HepG2 (cell line): ENCODE measurements at places on chromosomes 4 and X.

GRCh38 chr4:138560448-138560847 is 318.3 kb upstream of the SLC7A11 start:
- no peak for DNase-seq

- DNase-seq: no peak
Measured at GRCh38 chr4:2051086-2051485, 8.0 kb upstream of the NAT8L start.

GRCh38 chr4:134201216-134202161 is at the start of gene PABPC4L:
PABPC4L (minus strand) TSS chr4:134201789; CDS start chr4:134201019, 770 bp downstream.
- DNase-seq: no peak

GRCh38 chr4:175947117-175947722 is 118.4 kb upstream of the WDR17 start:
- DNase-seq: peak; percentile 6

DNA sequence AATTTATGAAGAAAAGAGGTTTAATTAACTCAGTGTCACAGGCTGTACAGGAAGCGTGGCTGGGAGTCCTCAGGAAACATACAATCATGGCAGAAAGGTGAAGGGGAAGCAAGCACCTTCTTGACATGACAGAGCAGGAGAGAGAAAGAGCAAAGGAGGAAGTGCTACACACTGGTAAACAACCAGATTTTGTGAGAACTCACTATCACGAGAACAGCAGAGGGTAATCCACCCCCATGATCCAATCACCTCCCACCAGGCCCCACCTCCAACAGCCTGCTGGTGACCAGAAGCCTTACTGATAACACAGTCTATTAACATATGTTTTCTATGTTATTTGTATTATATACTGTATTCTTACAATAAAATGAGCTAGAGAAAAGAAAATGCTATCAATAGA is 254.8 kb downstream of the PCDH10 start:
- no peak for DNase-seq

GRCh38 chr4:111283066-111283677 is 660.3 kb upstream of the PITX2 start:
- DNase-seq: peak; percentile 39

DNA sequence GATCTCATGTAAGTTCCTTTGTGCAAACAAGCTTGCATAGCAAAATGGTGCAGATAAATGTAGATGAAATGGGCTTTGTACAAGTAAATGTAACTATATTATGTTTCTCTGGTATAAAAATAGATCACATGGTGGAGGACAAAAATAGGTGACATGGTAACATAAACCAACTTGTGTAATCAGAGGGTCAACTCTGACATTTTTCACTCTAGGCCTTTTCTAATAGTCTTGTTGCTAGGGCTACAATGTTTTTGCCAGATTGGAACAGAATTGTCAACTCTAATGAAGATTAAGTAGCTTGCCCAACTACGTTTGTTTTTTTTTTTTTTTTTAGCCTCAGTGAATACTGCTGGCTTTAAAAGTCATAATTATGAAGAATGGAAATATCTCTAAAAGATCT is 11.5 kb downstream of the MAD2L1 start:
- no peak for DNase-seq

- no peak for DNase-seq
Measured at GRCh38 chr4:76302826-76303438, 3.6 kb upstream of the STBD1 start.

DNA sequence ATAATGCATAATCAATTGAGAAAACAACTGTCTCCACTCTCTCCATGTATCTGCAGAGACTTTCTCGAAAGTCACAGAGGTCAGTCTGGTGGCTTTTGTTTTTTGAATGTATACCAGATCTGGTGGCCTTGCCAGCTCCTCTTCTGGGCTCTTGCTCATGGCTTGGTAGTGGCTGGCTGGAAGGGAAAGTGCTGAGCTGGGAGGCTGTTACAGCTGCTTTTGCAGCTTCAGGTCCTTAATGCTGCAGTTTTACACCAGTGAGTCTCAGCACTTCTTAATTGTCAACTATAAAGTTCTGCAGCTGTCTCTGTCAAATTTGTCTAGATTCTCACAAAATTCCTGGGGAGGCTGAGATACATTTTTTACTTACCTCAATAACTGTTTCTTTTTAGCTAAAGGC is 390.0 kb downstream of the GRXCR1 start:
- no peak for DNase-seq

GRCh38 chr4:165766018-165766417 is 107.0 kb upstream of the TLL1 start:
- no peak for DNase-seq

DNA sequence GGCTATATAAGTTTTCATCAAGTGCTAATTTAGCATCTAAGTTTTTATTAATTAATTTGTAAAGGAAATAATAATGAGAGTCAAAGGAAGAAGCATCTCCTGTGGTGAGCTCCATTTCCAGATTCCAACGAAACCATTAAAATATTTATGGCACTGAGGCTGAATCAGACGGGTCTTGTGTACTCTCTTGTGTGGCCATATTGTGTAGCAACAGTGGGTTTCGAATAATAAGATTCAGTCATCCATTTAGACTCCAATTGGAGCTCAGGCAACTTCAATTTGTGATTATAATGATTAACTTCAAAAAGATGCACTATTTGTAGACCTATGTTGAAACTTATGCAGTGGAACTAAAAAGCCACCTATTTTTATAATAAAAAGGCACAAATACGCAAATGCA is 82.4 kb downstream of the SNCA start:
- no peak for DNase-seq

DNA sequence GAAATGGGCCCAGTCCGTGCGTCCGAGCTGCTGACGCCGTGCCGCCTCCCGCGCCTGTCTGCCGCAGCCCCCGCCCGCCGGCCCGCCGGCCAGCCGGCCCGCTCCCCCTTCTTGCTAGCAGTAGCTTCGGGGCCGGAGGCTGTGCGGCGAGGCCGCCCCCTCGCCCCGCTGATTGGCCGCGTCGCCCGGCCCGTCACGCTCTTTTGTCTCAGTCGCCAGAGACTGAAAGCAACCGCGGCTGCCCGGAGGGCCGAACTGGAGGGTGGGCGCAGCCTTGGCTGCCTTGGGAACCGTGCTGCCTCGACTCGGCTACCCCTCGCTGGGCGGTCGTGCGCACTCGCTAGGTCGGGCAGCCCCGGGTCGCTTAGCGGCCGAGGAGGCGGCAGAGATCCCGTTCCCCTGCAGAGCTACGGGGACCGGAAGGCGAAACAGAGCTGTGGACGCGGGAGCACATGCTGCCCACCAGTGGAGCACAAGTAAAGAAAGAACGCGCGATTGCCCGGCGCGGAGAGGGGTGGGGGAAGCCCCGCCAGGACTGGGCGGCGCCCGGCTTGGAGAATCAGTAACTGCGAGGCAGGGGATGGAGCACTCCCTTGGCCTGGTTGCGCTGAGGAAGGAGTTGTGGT is at the start of gene ZCCHC18:
TSS of gene ZCCHC18 (plus strand) at position 198 of the 626 bp plus-strand sequence. CDS start 1,589 bp downstream, outside the sequence.
- DNase-seq: peak; percentile 3

- DNase-seq: no peak
Measured at GRCh38 chrX:114127411-114128025, 456.4 kb upstream of the HTR2C start.

- no peak for DNase-seq
Measured at GRCh38 chrX:17021851-17022604, 75.6 kb downstream of the REPS2 start.

DNA sequence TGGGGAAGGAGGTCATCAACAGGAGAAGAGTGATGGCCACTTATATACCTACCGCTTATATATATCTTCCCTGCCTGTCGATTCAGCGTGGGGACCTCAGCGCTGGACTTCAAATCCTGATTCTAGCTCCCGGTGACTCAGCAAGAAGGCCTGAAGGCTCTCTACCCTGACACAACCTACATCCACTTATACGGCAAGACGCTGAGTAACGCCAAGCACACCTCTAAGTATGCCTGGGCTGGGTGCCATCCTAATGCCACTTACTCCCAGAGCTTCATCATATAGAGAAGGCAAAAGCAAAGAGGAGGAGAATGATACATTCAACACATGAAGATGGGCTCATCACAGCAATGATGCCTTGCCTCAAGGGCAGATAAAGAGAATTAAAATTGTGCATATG is 198.3 kb downstream of the CHIC2 start:
- DNase-seq: no peak

DNA sequence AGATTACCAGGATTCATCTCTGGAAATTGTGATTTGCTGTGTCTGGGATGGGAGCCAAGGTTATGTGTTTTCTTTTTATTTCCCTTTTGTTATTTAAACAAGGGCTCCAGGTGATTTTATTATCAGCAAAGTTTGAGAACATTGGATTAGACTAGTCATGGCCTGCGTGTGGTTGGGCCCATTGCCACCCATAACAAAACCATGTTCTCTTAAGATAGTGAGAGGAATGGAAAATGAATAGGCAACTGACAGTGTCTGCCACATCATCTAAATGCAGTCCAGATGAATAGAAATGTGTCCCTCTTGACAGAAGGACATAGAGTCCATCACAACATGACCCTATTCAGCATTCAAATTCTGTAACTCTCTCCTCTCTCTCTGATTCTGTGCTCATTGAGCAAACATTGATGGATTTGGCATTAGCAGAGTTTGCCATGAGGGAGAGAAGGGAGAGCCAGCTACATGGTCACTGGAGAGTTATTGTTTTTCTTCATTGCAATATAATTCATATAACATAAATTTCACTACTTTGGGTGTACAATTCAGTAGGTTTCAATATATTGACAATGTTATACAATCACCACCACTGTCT is 11.7 kb downstream of the XK start:
- DNase-seq: no peak

DNA sequence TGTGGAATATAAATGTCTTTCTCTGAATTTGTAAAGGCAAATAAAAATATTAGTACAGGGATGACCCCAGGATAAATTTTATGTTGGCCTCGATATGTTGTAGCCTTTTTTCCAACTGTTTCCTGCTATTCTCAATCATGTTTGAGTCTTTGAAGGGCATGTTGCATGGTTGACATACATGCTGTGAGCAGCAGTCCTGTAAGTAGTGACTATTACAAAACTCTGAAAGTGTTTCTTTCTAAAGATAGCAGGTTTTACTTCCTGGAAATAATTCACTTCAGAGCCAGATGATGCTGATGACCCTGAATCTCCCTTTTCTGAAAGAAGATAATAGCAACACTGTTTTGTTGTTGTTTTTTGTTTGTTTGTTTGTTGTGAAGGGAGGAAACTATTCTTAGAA is 393.0 kb upstream of the GNPDA2 start:
- no peak for DNase-seq

GRCh38 chrX:132365490-132365889 is 123.3 kb downstream of the MBNL3 start:
- DNase-seq: no peak

- DNase-seq: no peak
Measured at GRCh38 chrX:154436374-154436982, 476 bp upstream of the GDI1 start.

GRCh38 chrX:24335871-24336270 is 22.0 kb upstream of the SUPT20HL2 start:
- DNase-seq: no peak

- peak; percentile 18 for DNase-seq
Measured at GRCh38 chr4:114384629-114385028, 214.0 kb upstream of the UGT8 start.

DNA sequence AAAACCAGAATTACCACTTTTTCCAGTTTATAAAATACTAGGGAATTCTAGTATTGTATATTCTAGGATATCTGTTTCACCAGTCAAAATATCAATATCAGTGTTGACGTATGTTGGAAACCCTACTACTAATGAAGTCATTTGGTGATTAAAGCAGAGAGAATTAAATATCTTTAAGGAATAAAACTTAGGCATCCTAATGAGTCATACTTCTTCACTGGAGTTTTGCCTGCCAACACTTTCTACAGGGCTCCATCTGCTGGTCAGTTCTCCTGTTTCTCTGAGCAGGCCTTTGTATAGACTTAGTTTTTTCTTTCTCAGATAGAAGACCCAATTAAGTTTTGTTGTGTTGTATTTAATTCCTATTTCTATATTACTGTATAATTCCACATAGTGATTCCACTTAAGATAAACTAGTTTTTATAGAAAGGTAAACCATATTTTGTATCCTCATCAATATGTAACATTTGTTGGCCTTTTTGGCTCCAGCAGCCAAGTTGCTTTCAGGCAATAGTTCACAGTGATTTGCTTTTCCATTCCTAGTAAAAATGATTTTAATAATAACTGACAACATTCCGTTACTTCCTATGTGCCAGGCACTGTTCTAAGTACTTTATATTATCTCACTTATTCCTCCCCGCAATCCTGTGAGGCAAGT is 3.5 kb downstream of the AP1AR start:
- peak; percentile 66 for DNase-seq

DNA sequence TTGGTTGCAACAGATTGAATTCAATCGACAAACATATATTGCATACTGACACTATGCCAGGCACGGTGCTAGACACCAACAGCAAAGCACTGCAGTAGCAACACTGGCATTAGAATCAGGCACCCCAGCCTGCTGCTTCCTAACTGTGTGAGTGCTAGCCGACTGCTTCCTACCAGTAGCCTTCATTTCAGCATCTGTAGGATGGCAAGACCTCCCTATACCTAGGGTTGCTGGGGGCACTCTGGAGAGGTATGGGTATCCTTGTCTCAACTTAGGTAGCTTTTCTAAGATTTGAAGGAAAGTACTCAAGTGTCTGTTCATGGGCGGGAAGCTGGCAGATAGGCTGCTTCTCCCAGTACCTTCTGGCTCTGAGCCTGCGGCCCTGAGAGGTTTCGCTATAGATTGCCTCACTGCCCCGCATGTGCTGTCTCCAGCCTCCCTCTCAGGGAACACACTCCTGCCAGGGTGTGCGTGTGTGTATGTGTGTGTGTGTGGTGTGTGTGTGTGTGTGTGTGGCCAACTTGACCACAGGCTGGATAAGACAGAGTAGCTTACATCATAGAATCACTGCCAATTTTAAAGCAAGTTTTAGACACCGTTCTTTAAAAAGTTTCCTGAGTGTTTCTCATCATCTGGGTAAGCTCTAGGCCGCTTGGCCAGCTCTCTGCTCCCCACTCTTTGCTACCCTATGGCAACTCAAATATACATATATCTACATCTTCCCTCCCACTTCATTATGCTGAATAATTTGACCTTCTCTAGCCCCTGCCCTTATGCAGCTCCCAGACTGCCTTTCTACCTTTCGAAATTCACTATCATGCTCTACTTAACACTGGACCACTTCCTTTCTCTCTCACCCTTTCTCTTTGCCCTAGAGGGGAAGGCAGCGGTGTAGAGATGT is 97.0 kb upstream of the PJA1 start:
- no peak for DNase-seq

DNA sequence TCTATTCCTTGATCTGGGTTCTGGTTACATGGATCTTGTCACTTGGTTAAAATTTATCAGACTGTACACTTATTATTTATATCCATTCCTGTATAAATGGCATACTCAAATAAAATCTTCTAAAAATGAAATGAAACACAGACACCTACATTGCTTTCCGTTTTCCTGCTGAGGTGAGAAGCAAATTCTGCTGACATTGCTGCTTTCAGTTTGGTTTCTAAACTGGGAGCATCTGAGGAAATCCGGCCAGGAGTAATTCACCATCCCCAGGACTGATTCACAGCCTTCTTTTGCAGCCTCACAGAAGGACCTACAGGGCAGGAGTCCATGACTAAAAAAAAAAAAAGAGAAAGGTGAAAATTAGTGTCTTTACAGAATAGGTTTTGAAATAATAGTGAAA is 93.6 kb downstream of the CORIN start:
- DNase-seq: no peak
